SHP77 (cell line): ENCODE measurements at places on chromosomes 7 and 10.

GRCh38 chr10:22672319-22673090 is 41.9 kb downstream of the PIP4K2A start:
- DNase-seq, result no peak

DNA sequence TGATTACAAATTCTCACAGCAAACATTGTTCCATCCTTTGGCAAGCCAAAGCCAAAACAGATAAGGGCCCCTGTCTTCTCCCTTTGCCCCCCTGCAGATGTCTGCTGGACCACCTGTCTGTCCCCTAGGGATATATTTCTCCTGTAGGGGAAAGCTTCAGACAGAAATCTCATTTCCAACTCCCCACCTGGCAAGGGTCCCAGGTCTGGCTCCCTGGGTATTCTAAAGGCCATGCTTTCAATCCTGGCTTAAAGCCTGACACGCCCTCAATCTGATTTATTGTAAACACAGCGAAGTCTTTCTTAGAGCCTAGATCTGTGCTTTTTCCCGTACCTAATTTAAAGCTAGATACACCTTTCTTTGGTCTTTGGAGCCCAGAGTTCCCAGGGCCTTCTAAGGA is 66.1 kb downstream of the KCNMA1 start:
- DNase-seq, result peak; percentile 28

DNA sequence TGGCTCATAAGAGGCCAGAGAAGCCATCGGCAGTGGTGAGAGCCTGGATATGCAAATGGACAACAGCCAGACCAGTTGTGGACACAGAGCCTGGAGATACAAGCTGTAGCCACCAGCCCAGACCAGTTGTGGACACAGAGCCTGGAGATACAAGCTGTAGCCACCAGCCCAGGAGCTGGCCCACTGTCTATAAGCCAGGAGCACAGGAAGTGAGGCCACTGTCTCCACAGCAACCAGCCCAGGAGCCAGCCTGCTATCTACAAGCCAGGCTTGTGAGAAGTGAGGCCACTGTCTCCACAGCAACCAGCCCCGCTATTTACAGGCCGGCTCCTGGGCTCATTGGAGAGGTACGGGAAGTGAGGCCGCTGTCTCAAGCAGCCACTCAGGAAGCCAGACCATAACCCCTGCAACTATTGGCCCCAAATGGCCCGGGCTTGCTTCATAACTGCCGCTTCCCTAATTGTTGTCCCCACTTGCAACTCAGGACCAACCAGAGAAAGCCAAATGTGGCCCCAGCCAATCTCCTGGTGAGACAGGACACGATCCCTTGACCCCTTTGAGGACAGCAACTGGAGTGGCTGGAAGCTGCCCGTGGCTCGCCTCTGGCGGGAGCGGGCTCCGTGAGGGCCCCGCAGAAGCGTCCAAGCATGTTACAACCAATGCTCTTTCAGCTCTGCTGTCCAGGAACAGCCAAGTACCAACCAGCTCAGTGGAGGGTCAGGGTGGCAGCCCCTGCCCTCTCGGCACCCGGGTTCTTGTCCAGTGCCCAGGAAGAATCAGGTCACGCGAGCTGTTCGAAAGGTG is 44.1 kb upstream of the CNPY1 start:
- DNase-seq, result peak; percentile 70

DNA sequence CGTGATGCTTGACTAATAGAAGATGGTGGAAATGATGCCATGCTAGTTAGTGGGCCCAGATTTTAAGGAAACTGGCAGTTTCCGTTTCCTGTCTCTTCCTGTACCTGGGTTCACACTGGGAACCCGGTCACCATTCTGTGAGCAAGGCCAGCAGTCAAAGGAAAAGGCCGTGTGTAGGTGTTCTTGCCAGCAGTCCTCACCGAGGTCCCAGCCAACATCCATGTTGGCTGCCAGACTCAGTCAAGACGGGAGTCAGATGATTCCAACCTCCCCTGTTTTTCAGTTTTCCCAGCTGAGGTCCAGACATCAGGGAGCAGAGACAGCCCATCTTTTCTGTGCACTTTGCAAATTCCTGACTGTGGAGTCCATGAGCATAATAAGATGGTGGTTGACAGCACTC is 15.2 kb upstream of the PILRB start:
- no peak for DNase-seq

- DNase-seq, result no peak
Measured at GRCh38 chr7:94605031-94605430, 50.9 kb downstream of the SGCE start.

- DNase-seq, result no peak
Measured at GRCh38 chr10:89889606-89890005, 188.2 kb downstream of the KIF20B start.

DNA sequence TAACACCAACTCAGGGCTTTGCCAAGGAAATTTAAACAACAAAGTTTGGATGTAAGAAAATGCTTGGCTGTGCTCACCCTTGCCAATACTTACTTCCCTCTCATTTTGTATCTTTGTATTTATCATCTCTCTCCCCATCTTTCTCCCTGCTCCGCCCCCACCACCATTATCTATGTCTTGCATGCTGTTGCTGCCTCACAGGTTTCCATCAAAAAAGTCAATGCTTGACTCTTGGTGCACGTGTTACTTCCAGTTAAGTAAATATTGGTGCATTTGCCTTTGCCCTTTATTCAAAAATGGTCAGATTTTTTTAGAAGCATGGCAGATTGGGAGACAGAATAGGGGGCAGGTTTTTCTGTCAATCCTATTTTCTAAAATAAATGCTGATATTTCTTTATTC is 626.0 kb downstream of the ACTR3B start:
- no peak for DNase-seq

- no peak for DNase-seq
Measured at GRCh38 chr7:151575410-151575809, 55.7 kb upstream of the RHEB start.

DNA sequence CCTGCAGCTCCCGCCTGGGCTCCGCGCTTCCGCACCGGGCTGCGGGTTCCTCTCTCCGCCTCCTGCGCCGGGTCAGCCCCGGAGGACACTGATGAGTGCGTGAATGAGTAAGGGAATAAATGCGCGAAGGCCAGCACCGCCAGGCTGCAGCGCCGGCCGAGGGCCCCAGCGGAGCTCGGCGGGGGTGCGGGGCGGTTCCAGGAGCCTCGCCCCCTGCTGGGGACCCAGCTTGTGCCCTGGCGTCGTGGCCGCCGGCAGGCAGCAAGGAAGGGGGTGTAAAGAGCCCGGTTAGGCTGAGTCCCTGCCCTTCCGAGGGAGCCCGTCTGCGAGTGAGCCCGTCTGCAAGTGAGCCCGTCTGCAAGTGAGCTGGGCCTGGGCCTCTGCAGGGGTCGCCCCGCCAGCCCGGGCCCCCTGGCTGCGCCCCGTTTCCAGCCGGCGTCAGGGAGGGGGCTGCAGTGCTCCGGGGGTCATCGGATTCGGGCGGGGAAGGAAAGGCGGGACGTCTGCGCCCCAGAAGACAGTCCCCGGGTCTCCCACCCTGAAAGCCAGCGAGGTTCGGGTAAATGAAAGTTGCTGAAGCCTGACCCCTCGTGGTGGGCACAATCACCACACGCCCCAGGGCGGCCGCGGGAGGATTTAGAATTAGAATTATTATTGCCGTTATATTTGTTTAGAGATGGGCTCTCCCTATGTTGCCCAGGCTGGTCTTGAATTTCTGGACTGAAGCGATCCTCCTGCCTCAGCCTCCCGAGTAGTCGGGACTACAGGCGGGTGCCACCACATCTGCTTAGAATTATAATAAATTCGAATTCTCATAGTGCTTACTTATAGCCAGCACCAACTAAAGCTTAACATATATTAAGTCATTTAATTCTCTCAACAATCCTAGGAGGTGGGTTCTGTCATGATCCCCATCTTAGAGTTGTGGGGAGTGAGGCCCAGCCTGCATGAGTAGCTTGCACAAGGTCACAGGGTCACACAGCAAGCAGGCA is 8.6 kb upstream of the CRYGN start:
- DNase-seq, result peak; percentile 23

- DNase-seq, result no peak
Measured at GRCh38 chr10:58734116-58734515, 221.4 kb downstream of the BICC1 start.

DNA sequence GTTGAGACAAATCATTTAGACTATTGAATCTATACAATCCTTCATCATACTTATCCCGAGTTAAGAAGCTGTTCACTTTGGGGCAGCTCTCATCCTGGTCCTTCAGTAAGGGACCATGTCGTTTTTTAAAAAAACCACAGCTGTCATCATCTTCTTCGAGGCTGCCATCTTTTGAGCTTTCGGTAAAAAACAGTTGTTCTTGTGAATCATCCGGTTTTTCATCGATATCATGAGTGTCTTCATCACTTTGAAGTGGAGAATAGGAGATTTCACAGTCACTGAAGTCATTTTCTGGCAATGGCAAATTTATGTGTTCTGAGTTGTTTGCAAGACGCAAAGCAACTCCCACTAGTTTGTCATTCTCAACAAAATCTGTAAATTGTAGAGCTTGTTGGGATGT is 3.9 kb downstream of the DCLRE1A start:
- no peak for DNase-seq

GRCh38 chr7:72925546-72926120 is 738 bp downstream of the POM121 start:
- no peak for DNase-seq

GRCh38 chr7:155136619-155137243 is 66.6 kb downstream of the HTR5A start:
- no peak for DNase-seq

DNA sequence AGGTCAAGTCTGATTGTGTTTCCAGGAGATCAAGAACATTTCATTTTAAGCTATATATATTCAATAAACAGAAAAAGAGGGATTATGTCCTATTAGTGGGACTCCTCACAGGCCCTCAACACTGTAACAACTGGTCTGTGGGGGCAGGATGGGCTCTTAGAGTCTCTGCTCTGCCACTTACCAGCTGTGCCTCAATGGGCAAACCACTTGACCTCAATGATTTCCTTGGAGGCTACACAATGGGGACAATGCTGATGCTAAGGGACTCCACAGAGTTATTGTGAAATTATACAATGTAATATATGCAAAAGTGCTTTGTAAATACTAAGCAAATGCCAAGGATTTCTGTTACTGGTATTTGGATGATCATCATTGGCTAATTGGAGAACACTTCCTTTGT is 33.2 kb upstream of the MXI1 start:
- DNase-seq, result no peak

GRCh38 chr7:137254766-137255165 is 88.8 kb downstream of the PTN start:
- DNase-seq, result no peak

DNA sequence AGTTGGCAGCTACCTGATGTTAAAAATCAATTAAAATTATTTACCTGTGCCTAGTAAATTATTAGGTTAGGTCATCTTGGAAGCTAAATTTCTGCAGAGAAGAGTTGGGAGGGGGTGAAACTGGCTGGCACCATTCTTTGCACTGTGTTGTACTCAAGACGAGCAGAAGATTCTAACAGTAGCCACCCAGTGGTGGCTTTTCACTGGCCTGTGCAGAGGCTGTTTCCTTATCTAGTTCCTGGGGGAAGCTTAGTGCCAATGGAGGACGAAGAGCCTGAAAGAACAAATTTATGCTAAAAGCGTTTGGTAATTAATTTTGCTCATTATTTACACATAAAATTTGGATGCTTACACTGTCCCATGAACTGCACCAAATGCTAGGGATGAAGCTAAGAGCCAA is 595.3 kb downstream of the XPNPEP1 start:
- DNase-seq, result no peak

- no peak for DNase-seq
Measured at GRCh38 chr7:34939175-34939574, 98.1 kb downstream of the DPY19L1 start.

DNA sequence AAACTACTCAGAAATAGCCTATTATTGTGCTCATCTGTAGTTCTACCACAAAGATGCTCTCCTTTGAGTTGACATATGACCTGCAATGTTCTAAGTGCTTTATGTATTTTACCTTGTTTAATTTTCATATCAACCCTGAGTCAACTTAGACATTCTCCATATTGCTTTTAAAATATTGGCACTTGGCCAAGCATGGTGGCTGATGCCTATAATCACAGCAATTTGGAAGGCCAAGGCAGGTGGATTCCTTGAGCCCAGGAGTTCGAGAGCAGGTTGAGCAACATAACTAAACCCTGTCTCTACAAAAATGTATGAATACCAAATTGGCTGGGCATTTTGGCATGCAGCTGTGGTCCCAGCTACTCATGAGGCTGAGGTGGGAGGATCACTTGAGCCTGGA is 50.6 kb downstream of the PRKG1 start:
- DNase-seq, result no peak

GRCh38 chr7:2894118-2894940 is 50.2 kb upstream of the GNA12 start:
- DNase-seq, result no peak

GRCh38 chr10:1595242-1595600 is 142.1 kb downstream of the ADARB2 start:
- no peak for DNase-seq

- no peak for DNase-seq
Measured at GRCh38 chr7:138125598-138126111, 49.4 kb downstream of the AKR1D1 start.

- DNase-seq, result no peak
Measured at GRCh38 chr10:99329304-99329553, at the start of gene CNNM1. Gene CNNM1 (plus strand): TSS chr10:99329356. CDS start chr10:99329388, 32 bp downstream.

DNA sequence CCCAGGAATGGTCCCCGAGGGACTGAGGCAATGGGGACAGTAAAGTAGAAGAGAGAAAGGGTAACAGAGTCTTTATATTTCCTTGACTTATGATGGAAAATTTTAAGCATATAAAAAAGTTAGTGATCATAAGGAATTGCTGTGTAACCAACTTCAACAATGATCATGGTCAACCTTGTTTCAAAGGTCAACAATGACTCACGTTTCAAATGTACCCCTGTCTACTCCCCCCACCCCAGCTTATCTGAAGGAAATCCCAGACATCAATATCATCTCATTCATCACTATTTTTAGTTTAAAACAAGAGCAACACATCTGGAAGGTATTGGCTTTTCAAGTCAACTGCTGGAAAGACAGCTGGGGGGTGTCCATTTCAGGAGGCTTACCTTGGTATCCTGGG is 92.9 kb downstream of the SMURF1 start:
- DNase-seq, result no peak

GRCh38 chr10:132397036-132397541 is at the start of gene PWWP2B:
Gene PWWP2B (plus strand): TSS chr10:132397200. CDS start chr10:132397227, 27 bp downstream.
- no peak for DNase-seq

DNA sequence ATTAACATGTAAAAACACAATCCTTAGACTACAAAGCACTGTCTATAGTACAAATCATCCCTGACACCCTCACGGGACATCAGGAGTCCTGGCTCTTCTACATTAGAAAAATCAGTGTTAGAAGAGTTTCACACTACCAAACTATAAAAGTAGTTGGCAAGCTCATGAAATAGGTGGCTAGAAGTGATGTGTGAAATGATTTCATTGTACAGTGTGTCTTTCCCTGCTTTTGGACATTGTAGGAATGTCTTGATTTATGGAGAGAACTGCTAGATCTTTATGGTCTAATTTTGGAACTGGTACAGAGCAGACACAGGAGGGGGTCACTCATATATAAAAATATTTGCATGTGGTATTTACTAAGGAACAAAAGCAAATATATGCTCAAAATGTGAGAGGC is 33.2 kb downstream of the SEMA3A start:
- no peak for DNase-seq
